ACHN (cell line): ENCODE measurements at places on chromosomes 12 and 14.
A peak's percentile ranks its signal among the peaks of the same experiment; 100 is the strongest.

GRCh38 chr12:21111732-21112131 lies 19.3 kb upstream of the SLCO1B1 start:
- no peak for DNase-seq

DNA sequence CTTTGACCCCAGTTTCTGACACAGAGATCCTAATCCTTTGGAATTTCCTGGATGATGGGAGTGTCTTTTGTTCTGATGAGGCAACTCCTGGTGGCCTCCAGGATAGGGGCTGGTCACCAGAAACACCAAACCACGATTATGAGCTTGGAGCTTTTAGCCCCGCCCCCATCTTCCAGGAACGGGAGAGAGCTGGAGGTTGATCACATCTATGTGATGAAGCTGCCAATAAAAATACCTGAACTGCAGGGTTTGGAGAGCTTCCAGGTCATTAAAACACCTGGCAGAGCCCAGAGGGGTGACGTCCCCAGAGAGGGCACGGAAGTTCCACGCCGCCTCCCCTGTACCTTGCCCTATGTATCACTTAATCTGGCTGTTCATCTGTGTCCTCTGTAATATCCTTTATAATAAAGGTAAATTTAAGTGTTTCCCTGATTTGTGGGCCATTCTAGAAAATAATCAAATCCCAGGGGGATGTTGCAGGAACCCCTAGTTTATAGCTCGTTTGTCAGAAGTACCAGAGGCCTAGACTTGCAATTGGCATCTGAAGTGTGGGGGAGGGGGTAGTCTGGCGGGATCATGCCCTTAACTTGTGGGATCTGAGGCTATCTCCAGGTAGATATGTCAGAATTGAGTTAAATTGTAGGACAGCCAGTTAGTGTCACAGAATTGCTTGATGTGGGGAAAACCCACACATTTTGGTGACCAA lies 21.2 kb downstream of the APPL2 start:
- no peak for DNase-seq

- no peak for DNase-seq
Observed at GRCh38 chr12:3363608-3364007, 127.4 kb upstream of the PRMT8 start.

DNA sequence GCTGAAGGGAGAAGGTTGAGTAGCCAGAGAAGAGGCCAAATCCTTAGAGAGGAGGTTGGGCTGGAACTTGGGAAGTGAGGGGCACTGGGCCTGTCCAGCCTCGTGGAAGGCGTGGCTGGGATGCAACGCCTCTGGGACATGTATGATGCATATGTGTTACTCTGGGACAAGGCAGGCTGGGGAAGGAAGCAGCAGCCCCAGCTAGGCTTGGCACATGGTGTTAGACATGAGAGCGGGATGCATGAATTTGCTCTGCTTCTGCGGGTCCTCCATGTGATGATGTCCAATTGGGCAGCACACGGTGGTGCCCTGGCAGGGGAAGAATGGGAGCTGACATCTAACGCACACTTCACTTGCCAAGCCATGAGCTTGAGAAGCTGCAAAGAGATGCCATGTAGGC lies 21.3 kb downstream of the PLEKHH1 start:
- no peak for DNase-seq

- DNase-seq = peak; percentile 36
Observed at GRCh38 chr14:34649344-34649743, 19.4 kb upstream of the SNX6 start.

GRCh38 chr14:34376649-34377267 lies 85.3 kb downstream of the SPTSSA start:
- DNase-seq = no peak

DNA sequence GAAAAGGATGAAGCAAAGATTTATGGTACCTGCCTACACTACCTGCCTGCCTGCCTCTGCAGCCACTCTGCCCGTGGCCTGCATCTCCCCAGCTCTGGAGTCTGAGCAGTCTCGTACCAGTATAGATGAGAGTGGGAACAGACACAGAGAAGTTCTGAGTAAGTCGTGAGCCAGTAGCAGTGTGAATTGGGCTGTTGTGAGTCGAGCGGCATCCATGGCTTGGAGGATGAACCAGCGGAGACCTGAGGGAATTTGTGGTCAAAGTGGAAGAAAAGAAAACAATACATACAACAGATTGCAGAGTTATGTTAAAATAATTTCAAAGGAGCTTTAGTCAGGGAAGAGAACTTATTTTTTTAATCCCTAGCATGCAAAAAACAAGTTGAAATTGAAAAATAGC lies 25.3 kb downstream of the C2CD5 start:
- no peak for DNase-seq

DNA sequence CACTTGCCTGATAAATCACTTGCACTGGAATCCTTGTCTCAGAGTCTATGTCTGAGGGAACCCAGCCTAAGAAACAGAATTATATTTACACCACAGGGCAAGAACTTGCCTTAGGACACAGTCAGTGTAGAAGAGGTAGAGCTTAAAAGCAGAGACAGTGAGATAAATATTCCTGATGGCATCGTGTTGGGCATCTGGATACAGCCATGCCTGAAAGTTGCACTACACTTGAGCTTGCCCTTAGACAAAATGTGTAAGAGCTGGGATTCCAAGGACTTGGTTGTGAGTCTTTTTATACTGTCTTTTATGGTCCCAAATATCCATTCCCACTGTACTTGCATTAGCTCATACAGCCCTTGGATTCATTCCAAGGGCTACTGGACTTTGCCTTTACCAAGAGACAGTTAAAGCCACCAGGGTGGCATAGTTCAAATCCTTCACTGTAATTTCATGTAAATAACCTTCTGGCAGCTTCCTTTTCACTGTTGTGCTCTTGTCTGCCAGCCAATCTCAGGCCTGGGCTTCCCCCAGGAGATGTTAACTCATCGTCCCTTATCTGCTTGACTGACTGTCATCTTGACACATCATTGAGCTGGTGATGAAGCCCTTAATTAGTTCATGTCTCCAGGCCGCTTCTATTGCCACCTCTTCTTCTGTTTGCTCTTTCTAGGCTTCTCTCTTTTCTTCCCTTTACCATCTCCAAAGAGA lies 577.9 kb upstream of the TBX3 start:
- DNase-seq = no peak

DNA sequence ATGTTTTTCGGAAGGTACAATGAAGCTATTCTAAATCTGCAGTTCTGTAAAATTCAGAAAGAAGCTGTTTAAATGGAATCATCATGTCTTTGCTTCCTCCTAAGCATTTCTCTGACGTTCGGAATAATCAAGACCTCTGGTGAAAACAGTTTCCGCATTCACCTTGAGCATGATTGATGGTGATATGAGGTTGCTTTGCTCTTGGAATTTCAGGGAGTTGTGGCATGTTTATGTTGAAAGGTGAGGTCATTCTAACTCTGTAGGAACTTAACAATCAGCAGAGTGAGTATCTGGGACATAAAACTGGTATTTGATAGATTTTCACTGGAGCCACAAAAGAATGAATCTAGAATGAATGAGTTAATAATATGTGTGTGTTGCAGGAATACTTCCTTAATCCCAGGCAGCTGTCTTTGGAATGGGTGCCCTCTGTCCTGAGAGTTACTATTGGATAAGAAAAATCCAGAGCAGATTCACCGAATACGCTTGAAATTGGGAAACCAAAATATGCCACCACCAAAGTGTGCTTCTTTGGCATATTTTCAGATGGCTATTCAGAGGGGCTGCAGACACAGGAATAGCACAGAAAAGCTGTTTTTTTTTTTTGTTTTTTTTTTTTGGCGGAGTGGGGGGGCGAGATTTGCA lies 599.1 kb downstream of the CCER1 start:
- no peak for DNase-seq

- DNase-seq = no peak
Observed at GRCh38 chr12:131351319-131352028, 359.4 kb upstream of the SFSWAP start.

- DNase-seq = no peak
Observed at GRCh38 chr14:70442750-70443149, 9.2 kb upstream of the ADAM21 start.

DNA sequence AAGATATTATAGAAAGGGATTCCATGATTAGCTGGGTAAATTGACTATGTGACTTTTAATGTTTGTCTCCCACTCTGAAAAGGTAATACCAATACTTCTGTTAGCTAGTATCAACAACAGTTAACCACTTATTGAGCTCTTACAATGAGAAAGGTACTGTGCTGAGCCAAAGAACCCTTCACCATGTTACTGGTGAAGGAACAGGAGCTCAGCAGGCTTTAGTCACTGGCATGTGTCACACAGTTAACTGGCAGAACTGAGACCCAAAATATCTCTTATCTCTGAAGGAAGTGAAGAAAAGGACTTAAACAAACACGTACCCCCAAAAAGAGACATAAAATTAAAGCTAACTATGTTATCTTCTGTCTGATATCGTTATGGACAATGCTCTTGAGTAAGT lies 170.6 kb downstream of the MED13L start:
- DNase-seq = no peak

GRCh38 chr12:46459111-46459510 lies 86.5 kb upstream of the SLC38A2 start:
- DNase-seq = no peak
